GM12892 (cell line): ENCODE measurements at places on chromosomes 12 and 14.

DNA sequence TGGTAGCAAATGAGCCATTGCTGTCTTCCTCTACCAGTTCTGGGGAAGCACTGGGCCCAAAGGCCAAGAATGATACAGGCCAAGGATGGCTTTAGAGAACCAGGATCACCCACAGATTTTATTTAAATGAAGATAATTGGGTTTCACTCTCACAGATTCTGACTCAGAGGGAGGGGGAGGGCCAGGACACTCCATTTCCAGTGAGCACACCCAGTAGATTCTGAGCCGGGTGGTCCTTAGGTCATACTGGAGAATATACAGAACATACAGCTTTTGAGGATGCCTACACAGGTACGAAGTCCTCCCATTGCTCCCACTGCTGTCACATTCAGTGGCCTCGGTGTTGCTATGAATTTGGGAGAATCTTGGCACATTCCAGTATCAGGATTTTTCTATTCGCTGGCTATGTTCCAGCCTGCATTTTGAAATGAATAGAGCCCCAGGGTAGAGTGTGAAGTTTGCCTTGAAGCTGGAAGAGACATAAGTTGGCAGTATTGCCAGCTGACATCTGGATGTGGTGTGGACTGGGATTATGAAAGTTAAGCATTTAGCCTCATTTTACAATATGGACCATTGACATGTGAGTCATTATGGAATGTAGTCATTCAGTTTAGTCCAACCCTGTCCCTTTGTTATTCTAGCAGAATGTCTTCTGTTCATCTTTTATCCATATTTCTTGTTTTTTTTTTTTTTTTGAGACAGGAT lies 45.8 kb upstream of the POC1B start:
- DNase-seq = no peak

GRCh38 chr14:54617467-54617866 lies 50.5 kb downstream of the SAMD4A start:
- no peak for DNase-seq

DNA sequence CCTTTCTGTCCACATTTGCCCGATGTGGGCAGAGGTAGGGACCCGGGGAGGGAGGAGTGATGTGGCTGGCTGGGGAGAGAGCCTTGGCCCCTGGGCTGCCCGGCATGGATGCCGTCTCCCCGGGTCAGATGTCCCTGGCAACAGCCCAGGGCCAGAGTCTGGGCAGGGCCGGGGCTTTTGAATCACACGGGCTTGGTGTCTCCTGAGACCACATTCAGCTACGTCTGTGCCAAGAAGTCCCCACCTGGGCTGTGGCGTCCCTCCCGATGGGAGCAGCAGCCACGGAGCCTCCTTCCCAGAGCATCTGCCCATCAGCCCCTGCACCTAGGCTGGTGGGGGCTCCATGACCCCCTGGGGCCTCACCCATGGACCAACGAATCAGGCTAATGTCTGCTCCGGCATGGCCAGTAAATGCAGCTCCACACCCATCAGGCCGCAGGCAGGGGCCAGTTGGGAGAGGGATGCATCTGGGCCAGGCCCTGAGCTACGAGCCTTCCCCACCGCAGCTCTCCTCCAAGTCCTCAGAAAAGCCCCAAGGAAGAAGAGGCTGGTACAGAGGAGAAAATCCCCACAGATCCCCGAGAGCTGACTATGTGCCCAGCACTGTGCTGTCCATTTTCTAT lies 109.4 kb downstream of the RFLNA start:
- DNase-seq = no peak

- no peak for DNase-seq
Observed at GRCh38 chr12:99605-100004, 33.0 kb downstream of the IQSEC3 start.

GRCh38 chr14:39265806-39266524 lies 32.2 kb downstream of the MIA2 start:
- no peak for DNase-seq

DNA sequence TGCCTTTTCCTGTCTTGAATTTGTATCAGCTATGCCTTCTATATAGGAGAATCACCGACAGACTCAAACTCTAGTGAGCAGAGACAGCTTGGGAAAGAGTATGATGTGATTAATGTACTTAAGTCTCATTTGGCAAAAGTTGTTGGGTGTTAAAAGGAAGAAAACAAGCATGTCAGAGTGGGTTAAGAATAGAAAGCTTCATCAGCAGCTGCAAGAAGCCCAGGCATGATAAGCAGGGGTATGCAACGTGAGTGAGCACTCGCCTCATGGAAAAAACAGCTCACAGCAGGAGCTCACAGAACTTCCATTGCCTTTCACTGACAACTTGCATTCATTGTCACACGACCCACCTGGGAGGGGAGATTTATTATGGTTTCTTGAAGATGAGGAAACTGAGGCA lies 35.9 kb upstream of the WNK1 start:
- DNase-seq = no peak

DNA sequence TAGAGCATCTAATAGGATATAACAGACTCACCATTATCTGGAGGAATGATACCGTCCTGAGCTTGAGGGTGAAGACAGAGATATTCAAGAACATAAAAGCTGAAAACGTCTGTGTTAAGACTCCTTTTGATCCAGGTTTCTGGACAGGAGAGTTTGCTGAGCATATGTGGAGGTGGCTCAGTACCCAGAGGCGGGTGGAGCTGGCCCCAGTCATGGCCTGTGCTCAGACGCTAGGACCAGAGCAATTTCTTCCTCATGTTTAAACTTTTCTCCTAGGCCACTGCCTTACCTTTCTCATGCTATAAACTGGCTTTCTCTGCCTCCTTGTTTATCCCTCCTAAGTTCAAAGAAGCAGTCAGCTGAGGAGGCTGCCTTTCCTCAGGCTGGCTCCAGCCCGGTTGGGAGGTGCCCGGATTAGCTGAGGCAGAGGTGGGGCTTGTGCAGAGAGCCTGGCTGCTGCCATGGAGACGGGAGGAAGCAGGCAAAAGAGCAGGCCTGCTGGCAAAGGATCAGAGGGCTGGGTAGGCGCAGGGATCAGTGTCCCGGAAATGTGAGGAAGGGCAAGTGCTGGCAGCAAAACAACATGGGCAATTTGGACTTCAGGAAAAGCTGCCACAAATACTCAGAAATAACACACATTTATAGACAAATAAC lies 13.7 kb downstream of the COA8 start:
- no peak for DNase-seq

DNA sequence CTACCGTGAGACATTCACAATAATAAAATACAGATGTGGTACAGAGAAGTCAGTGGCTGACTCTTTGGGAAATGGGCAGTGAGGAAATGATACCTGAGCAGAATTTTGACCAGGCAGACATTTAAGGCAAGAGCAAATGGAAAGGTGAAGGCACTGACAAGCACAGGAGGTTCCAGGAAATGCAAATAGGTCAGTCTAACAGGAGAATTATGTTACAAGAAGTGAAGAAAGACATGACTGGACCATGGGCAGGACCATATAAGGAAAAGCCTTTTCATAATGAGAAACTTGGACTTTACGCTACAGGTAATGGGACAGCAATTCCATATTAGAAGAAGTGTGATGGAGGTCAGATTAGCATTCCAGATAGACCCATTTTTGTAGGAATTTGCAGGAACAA lies 338.9 kb downstream of the PDZRN4 start:
- no peak for DNase-seq

- DNase-seq = no peak
Observed at GRCh38 chr12:60666895-60667294, 1071.1 kb downstream of the SLC16A7 start.

GRCh38 chr14:98957211-98958047 lies 314.6 kb downstream of the BCL11B start:
- DNase-seq = no peak

- peak; percentile 2 for DNase-seq
Observed at GRCh38 chr12:53048033-53048779, 1.7 kb upstream of the TNS2 start.

DNA sequence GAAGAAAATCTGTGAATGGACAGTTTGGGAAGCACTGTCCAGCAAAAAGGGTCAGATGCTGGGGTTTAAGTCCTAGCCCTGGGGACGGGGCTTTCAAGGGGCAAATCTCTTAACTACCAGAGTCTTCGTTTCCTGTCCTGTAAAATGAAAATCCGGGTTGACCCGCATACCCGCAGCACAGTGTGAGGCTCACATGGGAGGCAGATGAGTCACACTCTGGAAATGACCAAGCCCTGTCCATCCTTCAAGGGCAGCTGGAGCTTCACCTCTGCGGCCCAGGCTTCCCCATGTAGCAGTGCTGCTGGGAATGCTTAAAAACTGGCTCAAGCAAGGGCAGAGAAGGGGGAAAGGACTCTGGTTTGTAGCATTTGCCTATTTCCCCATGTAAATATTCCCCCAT lies 19.0 kb downstream of the FAM181A start:
- no peak for DNase-seq

GRCh38 chr14:70770490-70770889 lies 38.8 kb downstream of the MAP3K9 start:
- DNase-seq = no peak

DNA sequence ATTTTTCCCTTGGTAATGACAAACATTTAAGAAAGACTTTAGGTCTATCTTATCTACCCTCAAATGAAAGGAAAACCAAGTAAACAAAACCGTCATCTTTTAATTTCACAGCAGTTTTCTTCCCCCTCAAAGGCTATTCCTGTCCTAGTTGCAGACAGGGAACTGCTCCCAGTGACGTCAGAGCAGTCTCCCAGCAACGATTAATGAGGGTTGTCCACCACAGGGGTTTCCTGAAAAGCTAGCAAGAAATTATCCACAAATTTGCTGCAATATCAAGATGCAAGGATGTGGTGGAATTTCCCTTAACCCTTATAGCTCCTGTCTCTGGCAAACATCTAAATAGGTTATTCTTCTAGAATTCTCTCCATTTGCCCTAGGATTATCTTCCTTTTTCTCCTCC lies 89.1 kb upstream of the STAC3 start:
- DNase-seq = no peak

DNA sequence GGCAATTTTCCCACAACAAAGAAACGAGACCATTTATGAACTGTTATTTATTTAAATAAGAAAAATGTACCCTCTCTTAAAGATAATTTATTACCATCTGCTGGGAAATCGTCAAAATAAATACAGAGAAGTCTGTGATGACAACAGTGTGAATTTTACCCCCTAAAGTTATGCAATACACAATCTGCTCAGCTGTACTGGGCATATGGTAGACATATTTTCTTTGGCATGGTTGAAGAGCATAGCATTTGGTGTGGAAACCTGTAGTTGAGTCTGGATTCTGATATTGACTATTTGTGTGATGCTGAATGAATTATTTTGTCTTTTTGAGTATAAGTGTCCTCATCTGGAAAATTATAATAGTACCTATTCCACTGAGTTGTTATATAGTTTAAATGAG lies 60.0 kb downstream of the CFAP54 start:
- DNase-seq = no peak

GRCh38 chr12:128729628-128730121 lies 94.1 kb downstream of the SLC15A4 start:
- no peak for DNase-seq

DNA sequence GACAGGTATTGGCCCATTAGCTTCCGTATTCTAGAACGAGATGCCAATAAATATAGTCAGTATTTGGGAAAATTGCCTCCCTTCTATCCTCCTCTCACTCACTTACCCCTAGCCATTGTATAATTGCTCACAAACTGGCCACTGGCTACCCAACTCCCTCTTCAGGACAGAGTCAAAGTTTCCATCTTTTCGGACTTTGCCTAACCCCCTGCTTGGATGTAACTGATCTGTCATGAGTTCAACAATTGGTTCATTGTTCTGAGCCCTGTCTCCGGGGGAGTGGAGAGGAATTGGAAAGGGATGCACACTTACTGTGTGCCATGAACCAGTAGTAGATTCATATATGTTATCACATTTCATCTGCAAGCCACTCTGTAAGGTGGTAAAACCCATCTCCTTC lies 12.2 kb downstream of the MYRFL start:
- no peak for DNase-seq

GRCh38 chr14:66046035-66046434 lies 440.1 kb upstream of the CCDC196 start:
- DNase-seq = no peak

- DNase-seq = no peak
Observed at GRCh38 chr12:124963211-124963610, 25.7 kb downstream of the DHX37 start.

DNA sequence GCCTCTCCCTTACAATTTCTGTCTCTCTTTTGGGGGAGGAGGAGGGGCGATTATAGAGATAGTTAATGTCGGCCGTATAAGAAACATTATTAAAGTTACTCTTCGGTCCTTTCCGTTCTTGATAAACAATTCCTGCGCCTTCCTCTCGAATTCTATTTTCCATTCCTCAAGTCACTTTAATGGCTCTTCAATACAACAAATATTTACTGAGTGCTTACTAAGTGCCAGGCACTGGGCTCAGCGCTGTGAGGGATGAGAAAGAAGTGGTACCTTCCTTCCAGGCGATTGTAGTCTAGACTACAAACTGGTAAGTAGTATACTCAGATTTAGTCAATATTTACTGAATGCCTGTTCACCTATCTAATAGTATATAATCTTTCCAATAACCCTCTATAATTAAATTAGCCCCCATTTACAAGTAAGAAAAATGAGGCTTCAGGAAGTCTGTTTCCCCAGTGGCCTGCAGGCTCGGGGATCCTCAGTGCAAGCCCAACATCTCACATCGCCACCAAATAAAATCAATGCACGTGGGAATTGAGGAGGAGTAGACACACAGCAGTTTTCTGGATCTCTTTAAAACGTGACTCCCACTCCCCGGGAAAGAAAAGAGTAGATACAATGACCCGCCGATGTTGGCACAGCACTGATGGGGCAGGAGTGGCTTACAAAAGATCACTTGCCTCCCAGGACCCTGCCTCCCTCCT lies 589 bp upstream of the ZNF219 start:
- no peak for DNase-seq

GRCh38 chr12:67356380-67356774 lies 87.2 kb downstream of the CAND1 start:
- DNase-seq = no peak

DNA sequence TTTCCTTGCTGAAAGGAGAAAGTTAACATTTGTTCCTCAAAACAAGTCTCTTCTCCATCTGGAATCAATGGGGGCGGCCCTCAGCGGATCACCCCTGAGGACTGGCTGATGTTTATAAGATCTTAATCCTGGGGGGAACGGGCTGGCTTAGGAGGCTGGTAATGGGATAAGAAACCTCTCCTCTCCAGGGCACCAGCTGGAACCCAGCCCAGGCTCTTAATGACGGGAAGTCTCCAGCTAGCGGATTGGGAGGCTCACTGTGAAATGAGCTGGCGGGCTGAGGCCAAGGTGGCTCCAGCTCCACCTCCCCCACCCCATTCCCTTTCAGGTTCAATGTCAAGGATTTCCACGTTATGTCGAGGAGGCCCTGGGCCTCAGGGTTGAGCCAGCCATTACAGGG lies 1133.0 kb downstream of the VRK1 start:
- no peak for DNase-seq

GRCh38 chr12:94262228-94263010 lies 114.0 kb downstream of the PLXNC1 start:
- DNase-seq = peak; percentile 50

DNA sequence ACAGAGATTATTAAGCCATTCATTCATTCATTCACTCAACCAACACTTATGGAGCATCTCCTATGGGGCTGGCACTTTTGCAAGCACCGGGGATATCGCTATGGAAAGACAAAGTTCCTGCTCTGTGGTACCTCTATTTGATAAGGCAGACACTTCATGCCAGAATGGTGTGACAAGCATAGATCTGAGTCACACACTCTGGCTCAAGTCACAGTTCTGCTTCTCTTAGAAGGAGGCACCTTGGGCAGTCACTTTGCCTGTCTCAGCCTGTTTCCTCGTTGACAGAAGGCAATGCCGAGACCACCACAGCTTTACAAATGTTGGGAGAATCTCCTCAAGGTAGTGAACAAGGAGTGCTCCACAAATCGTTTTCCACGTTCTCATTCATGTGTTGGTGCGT lies 205.2 kb downstream of the SLC41A2 start:
- DNase-seq = no peak

GRCh38 chr12:27707216-27707615 lies 3.4 kb upstream of the MRPS35 start:
- no peak for DNase-seq
